GM12865 (cell line): ENCODE measurements at places on chromosomes 4 and X.

- no peak for DNase-seq
Observed at GRCh38 chr4:132240081-132240480, 909.0 kb upstream of the PCDH10 start.

- DNase-seq = no peak
Observed at GRCh38 chr4:73828956-73829355, 7.5 kb upstream of the CXCL6 start.

- DNase-seq = no peak
Observed at GRCh38 chr4:71602289-71602900, 181.5 kb downstream of the GC start.

DNA sequence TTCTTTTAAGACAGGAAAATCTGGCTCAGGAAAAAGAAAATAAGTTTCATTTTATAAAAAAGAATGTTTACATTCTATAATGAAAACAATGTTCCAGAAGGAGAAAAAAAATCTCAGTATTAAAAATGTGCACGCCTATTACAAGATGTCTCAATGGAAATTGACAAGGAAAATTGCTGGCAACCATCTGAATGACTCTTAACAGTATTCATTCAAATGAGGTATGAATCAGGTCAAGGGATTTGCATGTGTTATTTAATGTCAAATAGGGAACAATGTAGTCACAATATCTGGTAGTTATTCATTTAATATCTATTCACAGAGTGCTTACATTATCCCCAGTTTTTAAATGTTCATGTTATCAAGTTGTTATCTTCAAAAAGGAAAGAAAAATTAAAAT is 208.4 kb upstream of the TRAM1L1 start:
- DNase-seq = no peak

DNA sequence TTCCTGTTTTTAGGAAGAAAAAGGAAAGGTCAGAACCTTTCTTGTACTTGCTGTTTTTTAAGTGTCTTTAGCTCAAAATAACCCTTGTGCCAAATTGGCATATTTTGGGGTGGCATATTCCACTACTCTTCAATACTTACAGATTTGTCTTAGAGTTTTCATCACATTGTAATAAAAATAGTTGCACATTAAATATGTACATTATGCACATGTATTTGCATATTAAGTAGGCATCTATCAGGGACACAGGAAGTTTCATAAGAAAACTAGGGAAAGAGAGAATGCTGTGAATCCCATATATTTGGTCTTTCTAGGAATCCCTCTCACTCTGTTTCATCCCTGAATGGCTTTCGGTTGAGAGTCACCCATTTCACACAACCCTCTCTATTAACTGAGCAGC is 139.6 kb downstream of the LARP7 start:
- DNase-seq = no peak

- no peak for DNase-seq
Observed at GRCh38 chr4:47073647-47074046, 42.3 kb downstream of the GABRB1 start.

GRCh38 chrX:48474127-48474526 is 1.9 kb upstream of the FTSJ1 start:
- peak; percentile 40 for DNase-seq

DNA sequence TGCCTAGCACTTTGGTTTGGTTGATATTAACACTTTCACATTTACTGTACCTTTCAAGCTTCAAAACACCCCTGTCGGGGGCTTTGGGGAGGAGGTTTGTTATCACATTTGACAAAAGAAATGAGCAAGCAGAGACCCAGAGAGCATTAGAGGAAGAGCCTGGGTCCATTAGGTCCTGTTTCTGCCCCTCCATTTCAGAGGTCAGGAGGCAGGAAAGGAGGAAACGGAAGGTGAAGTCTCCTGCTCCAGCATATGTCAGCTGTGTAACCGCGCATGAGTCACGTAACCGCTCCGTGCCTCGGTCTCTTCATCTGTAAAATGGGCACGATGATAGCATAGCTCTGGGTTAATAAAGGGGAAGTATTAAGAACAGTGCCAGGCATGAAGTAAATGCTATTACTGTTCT is 201.9 kb upstream of the BCOR start:
- peak; percentile 68 for DNase-seq

- no peak for DNase-seq
Observed at GRCh38 chrX:55593756-55594257, 29.4 kb upstream of the FOXR2 start.

DNA sequence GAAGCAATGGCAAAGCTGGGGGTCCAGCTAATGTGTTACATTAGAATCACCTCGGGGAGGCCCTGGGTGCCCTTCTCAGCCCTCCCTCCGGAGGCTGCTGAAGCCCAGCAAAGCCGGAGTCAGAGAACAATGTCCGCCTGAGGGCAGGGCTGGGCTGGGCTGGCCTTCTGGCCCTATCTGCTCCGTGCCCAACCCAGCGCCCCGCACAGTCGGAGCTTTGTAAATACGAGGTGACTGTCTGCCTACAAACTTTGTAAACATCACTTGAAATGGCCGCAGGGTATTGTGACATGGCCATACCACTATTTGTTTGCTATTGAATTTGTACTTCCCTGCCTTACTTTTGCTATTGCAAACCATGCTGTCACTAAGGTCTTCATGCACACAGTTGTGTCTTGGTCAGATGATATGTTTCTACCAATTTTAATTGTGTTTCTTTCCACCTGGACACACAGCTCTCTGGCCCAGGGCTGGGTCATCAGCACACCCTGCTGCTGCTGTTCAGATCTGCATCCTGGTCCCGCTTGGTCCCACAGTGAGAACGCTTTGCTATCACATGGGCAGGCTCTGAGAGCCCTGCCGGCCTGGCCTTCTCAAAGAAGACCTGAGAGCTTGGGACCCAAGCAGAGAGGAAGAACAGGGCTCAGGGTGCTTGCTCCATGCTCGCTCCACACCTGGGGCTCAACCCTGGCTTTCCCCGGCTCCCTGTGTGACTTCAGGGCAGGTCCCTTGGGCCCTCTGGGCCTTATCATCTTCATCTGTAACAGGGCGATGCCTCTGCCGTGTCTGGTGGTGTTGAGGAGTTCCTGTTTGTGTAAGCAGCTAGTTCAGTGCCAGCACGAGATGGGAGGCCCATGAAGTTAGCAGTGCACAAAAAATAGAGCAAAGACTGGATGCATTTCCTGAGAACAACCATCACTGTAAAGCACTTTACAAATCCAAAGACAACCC is 2.3 kb downstream of the S100P start:
- peak; percentile 35 for DNase-seq

DNA sequence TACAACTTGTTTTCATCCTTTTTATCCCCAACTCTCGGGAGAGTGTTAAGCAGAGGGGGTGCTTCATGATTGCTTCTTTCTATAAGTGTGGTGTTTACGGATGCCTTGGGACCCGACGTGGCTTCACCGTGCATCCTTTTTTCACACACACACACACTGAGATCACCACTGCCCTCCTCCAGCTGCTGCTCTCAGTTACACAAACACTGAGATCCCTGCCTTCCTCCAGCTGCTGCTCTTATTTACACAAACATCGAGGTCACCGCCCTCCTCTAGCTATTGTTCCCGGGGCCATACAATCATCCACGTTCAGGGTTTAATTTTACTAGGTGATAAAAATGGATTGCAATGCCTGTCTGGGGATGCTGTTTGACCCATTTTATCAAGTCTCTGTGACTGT is 155.4 kb upstream of the FAM9B start:
- DNase-seq = no peak

GRCh38 chrX:71052721-71053120 is 15.4 kb downstream of the SNX12 start:
- DNase-seq = peak; percentile 32

DNA sequence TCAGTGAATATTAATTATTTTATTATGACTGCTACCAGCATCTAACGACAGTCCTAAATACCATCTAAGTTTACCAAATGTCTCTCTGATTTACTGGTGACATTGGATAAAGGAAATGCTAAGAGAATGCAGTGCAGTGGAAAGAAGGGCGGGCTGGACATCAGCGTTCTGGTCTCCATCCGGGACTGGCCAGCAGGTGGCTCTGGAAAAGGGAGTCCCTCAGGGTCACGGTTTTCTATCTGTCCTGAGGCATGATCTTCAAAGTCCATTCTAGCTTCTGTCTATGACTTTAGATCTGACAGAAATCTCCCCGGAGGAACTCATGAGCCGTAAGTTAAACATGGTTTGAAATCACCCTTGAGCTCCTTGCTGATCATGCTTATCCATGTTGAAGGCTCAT is 3.3 kb downstream of the TRIM2 start:
- no peak for DNase-seq

GRCh38 chr4:17092736-17093437 is 194.4 kb upstream of the LDB2 start:
- DNase-seq = peak; percentile 94

GRCh38 chrX:68936608-68937007 is 107.8 kb downstream of the EFNB1 start:
- no peak for DNase-seq

DNA sequence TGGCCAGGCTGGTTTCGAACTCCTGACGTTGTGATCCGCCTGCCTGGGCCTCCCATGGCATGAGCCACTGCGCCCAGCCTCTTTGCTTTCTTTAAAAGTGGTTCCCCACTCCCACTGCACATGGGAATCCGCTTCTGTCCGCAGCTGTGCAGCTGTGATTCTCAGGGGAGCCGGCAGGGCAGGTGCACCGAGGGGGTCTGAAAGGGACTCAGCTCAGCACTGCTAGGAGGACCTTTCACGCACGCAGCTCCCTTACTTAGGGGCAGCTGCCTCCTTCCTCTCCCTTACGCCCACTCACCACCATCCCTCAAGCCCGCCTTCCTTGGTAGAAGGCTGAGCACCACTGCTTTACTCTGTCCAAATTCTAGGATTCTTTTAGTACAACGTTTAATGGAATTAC is 40.4 kb upstream of the CYP4V2 start:
- no peak for DNase-seq

DNA sequence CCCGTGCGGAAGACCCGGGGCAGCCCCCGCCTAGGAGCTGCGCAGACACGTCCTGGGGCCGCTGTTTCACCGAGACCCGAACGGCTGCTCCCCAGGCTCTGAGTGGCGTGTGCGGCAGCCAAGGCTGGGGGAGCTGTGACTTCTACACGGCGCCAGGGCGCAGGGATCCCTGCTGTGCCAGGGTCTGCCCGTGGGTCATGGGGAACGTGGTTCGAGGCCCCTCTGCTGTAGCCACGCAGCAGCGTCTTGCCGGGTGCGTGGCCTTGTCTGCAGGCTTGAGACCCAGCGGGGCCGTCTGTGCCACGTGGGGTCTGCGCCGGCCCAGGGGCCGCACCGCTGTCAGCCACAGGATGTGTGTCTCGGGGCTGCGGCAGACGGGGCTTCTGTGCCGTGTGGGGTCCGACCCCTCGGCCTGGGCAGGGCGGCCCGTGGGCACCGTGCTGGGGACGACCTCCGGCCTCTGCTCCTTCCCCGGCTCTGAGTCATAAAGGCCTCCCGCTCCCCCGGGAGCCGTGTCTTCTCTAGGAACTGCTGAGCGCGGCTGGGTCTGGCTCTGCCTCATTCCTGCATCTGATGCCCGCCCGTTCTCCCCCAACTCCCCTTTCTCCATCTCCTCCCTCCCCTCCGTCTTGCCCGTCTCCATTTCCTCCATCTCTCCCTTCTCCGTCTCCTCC is 12.7 kb upstream of the GTPBP6 start:
- no peak for DNase-seq

- DNase-seq = peak; percentile 44
Observed at GRCh38 chrX:154902408-154902807, 16.3 kb downstream of the F8A1 start.

DNA sequence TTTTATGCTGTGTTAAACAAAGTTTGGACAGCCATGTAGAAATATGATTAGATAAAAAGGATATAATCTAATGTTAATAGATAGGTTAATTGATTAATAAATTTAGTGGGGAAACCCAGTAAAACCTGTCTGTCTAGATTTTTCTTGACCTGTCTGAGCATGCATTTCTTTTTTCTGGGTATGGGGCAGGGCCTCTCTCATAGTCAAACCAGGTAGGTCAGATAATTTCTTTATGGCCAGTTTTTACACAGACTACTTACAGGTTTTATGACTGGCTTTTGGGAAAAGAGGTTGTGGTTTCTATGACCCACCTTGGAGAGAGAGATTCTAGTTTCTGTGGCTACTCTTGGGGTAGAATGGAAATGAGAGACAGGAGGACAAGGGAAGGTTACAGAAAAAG is 135.6 kb upstream of the EPHA5 start:
- DNase-seq = no peak

- DNase-seq = peak; percentile 93
Observed at GRCh38 chrX:107716816-107717700, 58.5 kb downstream of the TSC22D3 start.

- DNase-seq = no peak
Observed at GRCh38 chr4:151522866-151523519, 114.0 kb downstream of the FHIP1A start.

GRCh38 chr4:113635739-113636437 is 125.7 kb downstream of the CAMK2D start:
- peak; percentile 9 for DNase-seq

DNA sequence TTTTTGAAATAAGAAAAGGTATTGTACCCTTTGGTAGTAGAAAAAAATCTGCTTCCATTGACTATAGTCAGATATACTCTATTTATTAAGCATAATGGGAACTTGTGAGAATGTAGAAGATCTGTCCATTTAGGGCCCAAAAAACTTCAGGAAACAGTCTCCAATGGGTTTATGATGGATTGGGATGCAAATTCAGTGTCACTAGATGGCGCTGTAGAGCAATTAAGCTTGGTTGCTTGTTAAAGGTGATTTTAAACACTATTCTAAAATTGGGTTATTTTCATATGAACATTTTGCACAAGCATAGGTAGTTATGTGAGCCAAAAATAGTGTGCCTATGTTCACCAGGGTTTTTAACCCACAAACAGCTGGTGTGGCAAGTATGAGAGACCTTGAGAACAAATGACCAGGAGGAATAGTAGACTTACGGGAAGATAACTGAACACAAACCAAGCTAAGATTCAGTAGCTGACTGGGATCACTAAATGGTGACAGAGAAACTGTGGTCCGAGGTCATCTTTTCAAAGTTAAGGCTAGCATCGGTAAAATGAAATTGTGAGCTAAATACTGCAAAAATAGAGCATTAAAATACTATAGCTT is 80.3 kb upstream of the LSM6 start:
- peak; percentile 79 for DNase-seq
